GM03348 (cell line): ENCODE measurements at places on chromosomes 6 and 20.

- no peak for DNase-seq
These were observed 140.6 kb downstream of the PXDC1 start for GRCh38 chr6:3610921-3611320.

GRCh38 chr6:146741609-146742008, 142.8 kb downstream of the ADGB start:
- DNase-seq = no peak

- DNase-seq = no peak
These were observed 29.4 kb upstream of the SYNCRIP start for GRCh38 chr6:85672050-85672449.

GRCh38 chr20:47926731-47927130, 141.4 kb upstream of the SULF2 start:
- no peak for DNase-seq

DNA sequence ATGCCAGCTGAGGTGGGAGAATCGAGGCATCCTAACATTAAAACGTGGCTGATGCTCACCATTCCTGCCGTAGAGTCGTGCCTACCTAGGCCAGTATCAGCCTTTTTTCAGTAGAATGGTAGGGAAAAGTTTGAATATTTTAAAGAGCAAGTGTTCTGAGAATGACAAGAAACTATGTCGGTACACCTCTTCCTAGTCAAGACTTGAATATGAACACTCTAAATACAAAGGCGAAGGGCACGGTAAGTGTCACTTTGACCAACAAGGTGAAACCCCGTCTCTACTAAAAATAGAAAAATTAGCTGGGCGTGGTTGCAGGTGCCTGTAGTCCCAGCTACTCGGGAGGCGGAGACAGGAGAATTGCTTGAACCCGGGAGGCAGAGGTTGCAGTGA, 1.0 kb downstream of the GINM1 start:
- no peak for DNase-seq
